Activated CD8-positive, alpha-beta memory T cell treated with anti-CD3 and anti-CD28 coated beads for 1 hour (primary cell): ENCODE measurements at places on chromosomes 3 and 15.

DNA sequence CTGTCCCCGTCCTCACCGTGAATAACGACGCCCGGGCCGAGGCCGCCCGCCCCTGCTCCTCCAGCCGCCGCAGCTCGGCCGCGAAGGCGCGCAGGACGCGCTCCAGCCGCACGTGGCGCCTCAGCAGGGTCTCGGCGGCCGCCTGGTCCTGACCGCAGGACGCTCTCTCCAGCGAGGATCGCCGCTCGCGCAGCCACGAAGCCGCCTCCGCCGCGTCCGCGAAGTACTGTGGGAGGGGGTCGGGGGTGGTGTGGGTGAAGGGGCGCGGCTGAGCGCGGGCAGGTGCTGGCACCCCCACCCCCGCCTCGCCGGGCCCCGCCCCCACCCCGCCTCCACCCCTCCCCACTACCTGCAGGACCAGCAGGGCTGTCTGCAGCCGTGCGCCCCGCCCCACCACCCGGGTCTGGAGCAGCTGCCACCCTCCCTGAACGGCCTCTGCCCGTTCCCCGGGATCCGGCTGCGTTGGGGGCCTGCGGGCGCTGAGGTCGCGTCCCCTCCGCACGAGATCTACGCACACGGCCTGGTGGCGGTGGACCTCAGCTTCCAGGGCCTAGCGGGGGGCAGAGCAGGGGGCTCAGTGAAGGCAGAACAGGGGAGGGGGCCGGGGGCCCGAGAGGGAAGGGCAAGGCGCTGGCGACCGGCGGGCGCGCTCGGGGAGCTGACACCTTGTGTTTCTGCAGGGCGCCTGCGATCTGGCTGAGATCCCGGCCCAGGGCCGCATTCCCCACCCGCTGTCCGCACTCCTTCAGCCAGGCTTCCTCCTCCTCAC lies 11.7 kb downstream of the SPTBN5 start:
- no peak for DNase-seq

DNA sequence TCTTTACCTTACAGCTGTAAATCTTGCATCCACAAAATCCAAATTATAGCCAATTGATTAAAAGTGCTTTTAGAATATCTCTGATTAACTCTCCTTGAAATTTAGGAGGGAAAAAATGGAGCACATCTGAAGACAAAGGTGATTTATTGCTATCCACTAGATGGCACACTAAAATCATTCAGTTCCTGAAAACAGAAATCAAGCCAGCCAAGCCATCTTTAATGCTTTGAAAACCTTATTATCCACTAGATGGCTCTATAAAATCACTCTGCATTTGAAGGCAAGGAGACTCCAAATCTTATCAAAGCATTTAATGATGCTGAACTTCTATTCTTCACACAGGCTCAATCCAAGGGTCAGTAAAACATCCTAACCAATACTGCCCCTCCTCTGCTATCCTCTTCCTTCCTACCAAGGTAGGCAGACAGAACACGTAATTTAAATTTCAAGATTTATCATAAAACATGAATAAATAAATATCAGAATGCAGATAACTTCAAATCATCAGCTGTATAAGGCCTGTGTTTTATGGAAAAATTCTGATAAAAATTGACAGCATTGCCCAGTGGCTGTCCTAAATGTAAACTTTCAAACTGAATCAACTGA lies 48.4 kb downstream of the GOLIM4 start:
- no peak for DNase-seq

- DNase-seq: no peak
Observed at GRCh38 chr15:87401973-87402372, 854.6 kb downstream of the NTRK3 start.

- DNase-seq: no peak
Observed at GRCh38 chr3:721086-721485, 371.7 kb upstream of the CNTN6 start.

GRCh38 chr3:184864000-184864399 lies 52.0 kb downstream of the VPS8 start:
- no peak for DNase-seq

DNA sequence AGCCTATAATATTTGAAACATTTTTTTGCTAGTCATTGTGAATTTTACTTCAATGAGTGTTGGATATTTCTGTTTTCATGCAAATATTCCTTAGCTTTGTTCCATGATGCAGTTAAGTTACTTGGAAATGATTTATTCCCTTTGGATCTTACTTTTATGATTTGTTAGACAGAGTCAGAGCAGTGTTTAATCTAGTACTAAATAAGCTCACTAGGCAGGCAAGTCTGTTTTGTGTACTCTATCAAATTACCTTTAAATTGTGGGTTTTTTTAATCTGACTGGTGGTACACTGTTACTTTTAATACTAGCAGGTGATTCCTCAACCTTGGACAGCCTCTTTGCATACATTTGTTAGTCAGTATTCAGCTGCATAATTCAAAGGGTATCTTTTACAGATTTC lies 173.3 kb upstream of the MBNL1 start:
- DNase-seq: no peak

DNA sequence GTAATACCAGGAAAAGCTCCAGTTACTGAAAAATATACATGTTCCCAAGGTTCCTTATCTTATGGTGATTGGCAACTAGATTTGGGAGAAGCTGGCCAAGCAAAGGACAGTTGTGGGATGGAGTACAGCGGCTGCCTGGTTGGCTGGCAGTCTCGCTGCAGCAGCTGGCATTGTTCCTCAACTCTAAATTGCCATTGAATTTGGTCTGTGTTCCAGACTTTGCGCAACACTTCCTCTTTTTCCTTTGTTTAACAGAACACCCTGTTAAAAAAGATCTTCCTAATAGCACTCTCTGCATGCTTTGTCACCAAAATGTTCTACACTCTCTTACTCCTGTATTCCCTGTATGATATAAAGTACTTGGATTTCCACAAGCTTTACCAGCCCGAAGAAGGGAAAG lies 420.6 kb upstream of the RBMS3 start:
- no peak for DNase-seq

GRCh38 chr3:31300456-31301443 lies 232.0 kb upstream of the STT3B start:
- DNase-seq: no peak

DNA sequence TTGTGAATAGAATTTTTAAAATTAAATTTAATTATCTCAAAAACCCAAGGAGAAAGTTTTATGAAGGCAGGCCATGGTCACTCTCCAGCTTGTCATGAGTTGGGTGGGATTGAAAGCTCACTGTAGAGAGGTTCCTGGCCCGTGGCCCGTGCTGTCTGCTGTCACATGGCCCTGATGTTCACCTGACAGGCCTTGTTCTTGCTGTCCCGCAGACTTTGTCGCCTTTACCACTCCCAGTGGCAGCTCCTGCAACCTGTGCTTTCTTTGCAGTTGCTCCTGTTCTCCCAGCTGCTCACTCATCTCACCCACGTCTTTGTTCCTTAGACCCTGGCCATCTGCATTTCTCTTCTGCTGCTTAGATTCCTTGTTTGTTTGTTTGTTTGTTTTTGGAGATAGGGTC lies 35.6 kb downstream of the DHX30 start:
- DNase-seq: no peak

DNA sequence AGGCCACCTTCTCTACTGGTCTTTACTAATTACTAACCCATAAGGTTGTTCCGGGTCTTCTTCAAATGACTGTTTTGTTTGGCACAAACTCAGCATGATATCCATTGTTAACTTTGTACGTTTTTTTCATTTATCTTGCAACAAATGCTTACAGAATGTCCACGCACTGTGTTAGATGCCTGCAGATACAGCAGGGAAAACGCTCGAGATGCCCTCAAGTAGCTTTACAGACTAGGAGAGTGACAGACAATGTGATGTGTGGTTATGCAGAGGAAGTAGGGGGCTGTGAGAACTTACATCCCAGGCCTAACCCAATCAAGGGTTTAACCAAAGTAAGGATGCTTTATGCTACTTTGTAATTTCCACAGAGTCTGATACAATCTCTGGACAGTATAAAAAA lies 949 bp upstream of the RFC4 start:
- no peak for DNase-seq

DNA sequence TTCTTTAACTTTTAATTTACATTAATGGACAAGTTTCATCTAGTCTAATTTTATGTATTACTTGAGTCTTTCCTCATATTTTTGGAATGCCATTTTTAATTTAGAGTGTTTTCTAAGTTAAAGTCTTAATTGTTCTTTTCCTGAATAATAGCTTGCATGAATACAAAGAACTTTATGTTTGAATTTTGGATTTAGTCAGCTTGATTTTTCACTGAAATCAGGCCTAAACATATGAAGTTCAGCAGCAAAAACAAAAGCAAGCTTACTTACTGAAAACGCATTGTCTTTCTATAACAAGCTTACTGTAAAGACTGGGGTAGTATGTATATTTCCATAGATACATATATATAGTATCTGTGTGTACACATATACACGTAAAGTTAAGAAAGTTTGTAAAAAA lies 126.0 kb downstream of the ZBTB20 start:
- DNase-seq: no peak

GRCh38 chr3:8204853-8205650 lies 296.6 kb upstream of the LMCD1 start:
- DNase-seq: no peak

- no peak for DNase-seq
Observed at GRCh38 chr3:24004171-24004938, 59.3 kb downstream of the NR1D2 start.
